ENCODE measurements at places on chromosomes 12 and 14.

DNA sequence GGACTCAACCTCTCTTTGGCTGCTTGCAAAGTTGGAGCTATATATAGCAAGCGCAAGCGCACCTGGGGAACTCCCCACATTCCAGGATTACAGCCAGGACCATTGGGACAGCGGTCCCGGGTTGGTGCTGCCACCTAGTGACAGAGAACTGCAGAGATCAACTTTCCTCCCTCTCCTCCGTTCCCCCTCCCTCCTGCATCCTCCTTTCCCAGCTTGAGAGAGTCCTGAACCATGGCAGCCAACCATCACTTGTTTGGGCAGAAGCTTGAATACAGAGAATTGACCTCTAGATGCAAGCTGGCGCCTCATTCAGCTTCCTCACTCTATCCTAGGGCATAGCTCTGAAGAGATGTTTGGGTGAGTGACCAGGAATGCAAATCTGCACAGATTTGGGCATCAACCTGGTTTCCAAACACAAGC is 17.4 kb upstream of the FLVCR2 start:
- peak; percentile 79 for DNase-seq

GRCh38 chr12:131642101-131642540 is 68.8 kb upstream of the SFSWAP start:
- DNase-seq = no peak

GRCh38 chr14:86035882-86036281 is 505.9 kb downstream of the FLRT2 start:
- peak; percentile 1 for DNase-seq

DNA sequence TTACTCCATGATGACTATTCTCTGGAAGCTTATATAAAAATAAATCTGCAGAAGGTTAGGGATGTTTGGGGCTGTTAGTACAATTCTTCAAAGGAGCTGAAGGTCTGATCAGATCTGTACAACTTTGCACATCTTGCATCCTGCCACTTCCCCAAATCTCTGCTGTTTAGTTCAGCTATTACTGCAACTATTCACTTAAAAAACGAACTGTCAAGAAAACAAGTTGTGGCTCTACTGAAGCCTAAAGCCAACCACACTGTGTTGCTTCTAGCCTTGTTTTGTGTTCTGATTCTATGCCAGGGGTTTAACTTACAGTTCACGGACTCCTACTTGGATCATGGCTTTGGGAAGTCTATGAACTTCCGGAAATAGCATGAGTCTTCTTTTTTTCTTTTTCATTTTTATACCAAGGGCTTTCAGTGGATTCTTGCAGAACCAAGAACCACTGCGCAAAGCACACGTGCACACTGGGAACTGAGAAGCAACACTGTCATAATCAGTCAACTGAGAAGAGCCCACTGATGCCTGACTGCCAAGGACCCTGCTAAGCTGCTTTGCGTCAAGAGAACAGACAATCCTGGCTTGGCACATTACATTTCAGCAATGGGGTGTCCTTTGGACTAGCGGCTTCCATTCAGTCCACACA is 66.3 kb upstream of the EEA1 start:
- no peak for DNase-seq

GRCh38 chr12:7219599-7220243 is 30.2 kb downstream of the PEX5 start:
- DNase-seq = peak; percentile 85

- no peak for DNase-seq
Observed at GRCh38 chr12:86435053-86435452, 178.9 kb upstream of the MGAT4C start.

All from fibroblast of the aortic adventitia (primary cell).